ENCODE measurements at places on chromosomes 11 and 22. TPM values are rescaled to one million over a fixed set of nuclear protein-coding genes. Genes with fewer than 3 reads are reported as not detected.

Gene OOSP1
- not detected for total RNA-seq

Gene VSIG10L2
- not detected for total RNA-seq

Gene MPPED2
- total RNA-seq, result not detected

- no peak overlapping the region for H3K4me3 ChIP-seq
- no peak for DNase-seq
- H3K4me1 ChIP-seq, result peaks cover 24% of the 10 kb centered on the region
- H3K27me3 ChIP-seq, result no peaks in the 10 kb centered on the region
These were observed 9.9 kb downstream of the CSTF3 start for GRCh38 chr11:33151399-33151798.

DNA sequence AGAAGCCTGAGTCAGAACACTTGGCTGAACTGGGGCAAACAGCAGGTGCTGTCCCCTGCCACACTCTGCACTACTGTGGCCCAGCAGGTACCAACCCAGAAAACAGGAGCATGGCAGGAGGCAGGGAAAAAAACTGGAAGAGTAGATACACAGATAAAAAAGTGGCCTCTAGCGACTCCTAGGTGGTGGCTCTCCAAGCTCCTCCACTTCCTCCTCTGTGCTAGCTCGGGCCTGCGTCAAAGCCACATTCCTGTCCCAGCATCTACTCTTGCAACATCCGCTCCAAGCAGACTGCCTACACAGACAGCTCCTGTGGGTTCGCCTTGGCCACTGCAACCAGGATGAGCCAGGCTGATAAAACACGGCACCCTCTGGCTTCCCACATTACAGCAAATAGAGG lies 6.9 kb downstream of the OR8B12 start:
- no peak overlapping the region for H3K4me3 ChIP-seq
- DNase-seq, result no peak
- no peaks in the 10 kb centered on the region for H3K36me3 ChIP-seq

- no peaks in the 10 kb centered on the region for H3K27me3 ChIP-seq
- H3K4me3 ChIP-seq, result no peak overlapping the region
- no peak overlapping the region for H3K27ac ChIP-seq
These were observed 10.1 kb downstream of the C22orf23 start for GRCh38 chr22:37943136-37943824.

Measured in osteocyte (in vitro differentiated cells).